KG1 (cell line): ENCODE measurements at places on chromosomes 6 and 20.

- DNase-seq: no peak
These were observed 143.6 kb downstream of the TFAP2B start for GRCh38 chr6:50962213-50962759.

GRCh38 chr6:3911130-3911529 lies 62.0 kb downstream of the FAM50B start:
- DNase-seq: no peak

- no peak for DNase-seq
These were observed 25.4 kb downstream of the SPATA2 start for GRCh38 chr20:49889935-49890333.

- DNase-seq: no peak
These were observed 35.4 kb downstream of the TMX4 start for GRCh38 chr20:7984192-7984591.

DNA sequence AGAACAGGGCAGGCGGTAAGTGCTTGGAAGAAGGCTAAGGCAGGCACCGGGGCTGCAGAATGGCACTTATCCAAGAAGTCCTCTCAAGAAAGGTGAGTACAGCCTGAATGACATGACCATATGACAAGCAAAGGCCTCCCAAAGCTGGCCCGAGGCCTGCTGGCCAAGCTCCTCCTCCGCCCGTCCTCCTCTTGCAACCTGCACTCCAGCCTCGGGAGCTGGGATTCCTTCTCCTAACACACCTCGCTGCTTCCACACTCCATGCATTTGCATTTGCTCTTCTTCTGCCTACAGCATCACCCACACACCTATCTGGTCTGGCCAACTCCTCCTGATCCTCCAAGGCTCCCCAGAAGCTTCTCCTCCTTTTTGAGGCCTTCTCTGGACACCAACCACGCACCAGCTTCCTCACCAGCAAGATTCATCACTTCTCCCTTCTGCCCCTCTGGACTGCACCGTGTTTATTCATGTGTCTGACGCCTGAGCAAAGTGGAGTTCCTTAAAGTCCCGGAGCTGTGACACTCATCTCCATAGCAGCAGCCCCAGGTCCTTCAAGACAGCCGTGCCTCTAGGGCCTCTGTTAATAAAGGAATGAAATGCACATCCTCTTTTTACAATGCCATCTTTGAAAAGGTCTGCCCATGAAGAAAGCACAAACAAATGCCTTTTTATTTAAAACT lies 32.3 kb downstream of the CNKSR3 start:
- DNase-seq: no peak
